Ascending aorta (tissue), 2 donors: ENCODE measurements at places on chromosomes 1 and 21.

GRCh38 chr1:243910607-243911006, 60.6 kb upstream of the AKT3 start:
- H3K27me3 ChIP-seq, result no peaks in the 10 kb centered on the region
- no peaks in the 10 kb centered on the region for H3K36me3 ChIP-seq
- H3K4me3 ChIP-seq, result no peak overlapping the region
- no peak overlapping the region for H3K27ac ChIP-seq
- H3K4me1 ChIP-seq, result no peaks in the 10 kb centered on the region

GRCh38 chr1:37888022-37888700, 28.8 kb upstream of the MTF1 start:
- H3K27ac ChIP-seq, result no peak overlapping the region
- H3K36me3 ChIP-seq, result peaks cover 72% of the 10 kb centered on the region
- H3K27me3 ChIP-seq, result no peaks in the 10 kb centered on the region
- no peak overlapping the region for H3K4me3 ChIP-seq

DNA sequence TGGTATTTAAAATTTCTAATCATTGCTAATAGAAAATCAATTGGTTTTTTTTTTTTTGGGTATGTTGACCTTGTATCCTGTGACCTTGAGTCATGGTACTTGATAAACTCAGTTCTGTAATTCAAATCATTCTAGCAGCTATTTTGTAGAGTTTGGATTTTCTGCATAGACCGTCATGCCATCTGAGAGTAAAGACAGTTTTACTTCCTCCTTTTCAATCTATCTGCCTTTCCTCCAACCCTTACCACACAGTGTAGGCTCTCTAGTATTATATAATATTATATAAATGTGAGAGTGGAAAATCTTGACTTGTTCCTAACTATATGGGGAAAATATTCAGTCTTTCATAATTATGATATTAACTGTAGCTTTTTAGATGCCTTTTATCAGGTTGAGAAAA, 7.0 kb downstream of the TDRD5 start:
- no peak overlapping the region for H3K27ac ChIP-seq
- no peaks in the 10 kb centered on the region for H3K4me1 ChIP-seq
- H3K4me3 ChIP-seq, result no peak overlapping the region
- no peaks in the 10 kb centered on the region for H3K36me3 ChIP-seq
- DNase-seq, result no peak
- H3K27me3 ChIP-seq, result no peaks in the 10 kb centered on the region

GRCh38 chr1:213446496-213446895, 395.5 kb downstream of the RPS6KC1 start:
- no peaks in the 10 kb centered on the region for H3K4me1 ChIP-seq
- no peaks in the 10 kb centered on the region for H3K27me3 ChIP-seq
- no peaks in the 10 kb centered on the region for H3K36me3 ChIP-seq
- H3K4me3 ChIP-seq, result no peak overlapping the region
- no peak overlapping the region for H3K27ac ChIP-seq

- H3K4me1 ChIP-seq, result no peaks in the 10 kb centered on the region
- no peak overlapping the region for H3K27ac ChIP-seq
- H3K4me3 ChIP-seq, result no peak overlapping the region
- no peak for DNase-seq
These were observed 4.1 kb upstream of the KCNAB2 start for GRCh38 chr1:6041432-6042062.

GRCh38 chr21:14213164-14213563, 2.4 kb upstream of the LIPI start:
- H3K36me3 ChIP-seq, result no peaks in the 10 kb centered on the region
- H3K27ac ChIP-seq, result no peak overlapping the region
- H3K4me3 ChIP-seq, result no peak overlapping the region
- H3K27me3 ChIP-seq, result no peaks in the 10 kb centered on the region
- no peak for DNase-seq
